ENCODE measurements at places on chromosomes 4 and X. TPM values are rescaled to one million over a fixed set of nuclear protein-coding genes. Genes with fewer than 3 reads are reported as not detected.

- peak; percentile 8 for DNase-seq
- H3K36me3 ChIP-seq, result no peaks in the 10 kb centered on the region
- no peak overlapping the region for H3K4me3 ChIP-seq
- no peaks in the 10 kb centered on the region for H3K4me1 ChIP-seq
- no peaks in the 10 kb centered on the region for H3K27me3 ChIP-seq
These were observed 30.8 kb upstream of the LRBA start for GRCh38 chr4:151045907-151046306.

TCEAL6 gene
- total RNA-seq, result not detected

DNA sequence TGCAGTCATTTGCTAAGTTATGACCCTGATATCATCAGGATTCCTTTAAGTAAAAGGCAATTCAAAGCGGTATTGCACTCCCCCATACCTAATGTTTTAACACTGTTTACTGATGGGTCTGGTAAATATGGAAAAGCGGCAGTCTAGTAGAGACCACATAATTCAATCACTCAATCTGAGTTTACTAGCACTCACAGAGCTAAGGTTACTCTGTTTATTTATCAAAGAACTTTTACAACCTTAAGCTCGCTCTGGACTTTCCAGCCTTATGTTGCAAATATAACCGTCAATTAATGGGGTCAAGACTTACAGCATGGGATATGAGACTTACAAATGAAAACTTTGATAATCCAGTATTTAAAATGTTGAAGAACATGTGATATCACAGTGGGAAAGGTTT is 124.5 kb upstream of the ZCCHC13 start:
- no peaks in the 10 kb centered on the region for H3K36me3 ChIP-seq
- no peak overlapping the region for H3K4me3 ChIP-seq

CHIC1 gene
- total RNA-seq, result 3.8 TPM

- no peak overlapping the region for H3K27ac ChIP-seq
- H3K36me3 ChIP-seq, result no peaks in the 10 kb centered on the region
- no peaks in the 10 kb centered on the region for H3K27me3 ChIP-seq
- DNase-seq, result no peak
- H3K4me1 ChIP-seq, result peaks cover 10% of the 10 kb centered on the region
- H3K4me3 ChIP-seq, result no peak overlapping the region
These were observed 18.4 kb downstream of the MOB1B start for GRCh38 chr4:70920592-70920991.

- H3K27me3 ChIP-seq, result no peaks in the 10 kb centered on the region
- no peak overlapping the region for H3K4me3 ChIP-seq
- no peaks in the 10 kb centered on the region for H3K36me3 ChIP-seq
- peaks cover 24% of the 10 kb centered on the region for H3K4me1 ChIP-seq
- H3K27ac ChIP-seq, result no peak overlapping the region
These were observed 15.3 kb upstream of the XPNPEP2 start for GRCh38 chrX:129723511-129723910.

GAGE12F gene
- total RNA-seq, result not detected

DNA sequence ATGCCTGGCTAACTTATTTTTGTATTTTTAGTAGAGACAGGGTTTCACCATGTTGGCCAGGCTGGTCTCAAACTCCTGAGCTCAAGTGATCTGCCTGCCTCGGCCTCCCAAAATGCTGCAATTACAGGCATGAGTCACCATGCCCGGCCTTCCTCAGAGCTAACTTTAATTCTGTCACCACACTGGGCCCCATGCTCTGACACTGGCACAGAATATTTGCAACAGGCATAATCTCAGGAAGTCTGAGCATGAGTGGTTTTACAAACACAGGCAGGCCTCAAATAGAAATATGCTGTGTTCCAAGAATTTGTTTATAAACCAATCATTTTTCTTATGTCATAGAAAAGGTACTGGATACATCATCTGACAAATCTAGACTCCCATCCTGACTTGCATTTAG is 32.7 kb upstream of the FAM9C start:
- DNase-seq, result peak; percentile 56
- H3K4me3 ChIP-seq, result no peak overlapping the region
- H3K36me3 ChIP-seq, result no peaks in the 10 kb centered on the region
- H3K27me3 ChIP-seq, result no peaks in the 10 kb centered on the region
- H3K4me1 ChIP-seq, result peaks cover 16% of the 10 kb centered on the region

- peaks cover 1% of the 10 kb centered on the region for H3K27me3 ChIP-seq
- H3K27ac ChIP-seq, result no peak overlapping the region
- no peak overlapping the region for H3K4me3 ChIP-seq
- no peak for DNase-seq
- H3K36me3 ChIP-seq, result no peaks in the 10 kb centered on the region
- H3K4me1 ChIP-seq, result no peaks in the 10 kb centered on the region
These were observed 1105.3 kb upstream of the LCORL start for GRCh38 chr4:19126903-19127302.

DNA sequence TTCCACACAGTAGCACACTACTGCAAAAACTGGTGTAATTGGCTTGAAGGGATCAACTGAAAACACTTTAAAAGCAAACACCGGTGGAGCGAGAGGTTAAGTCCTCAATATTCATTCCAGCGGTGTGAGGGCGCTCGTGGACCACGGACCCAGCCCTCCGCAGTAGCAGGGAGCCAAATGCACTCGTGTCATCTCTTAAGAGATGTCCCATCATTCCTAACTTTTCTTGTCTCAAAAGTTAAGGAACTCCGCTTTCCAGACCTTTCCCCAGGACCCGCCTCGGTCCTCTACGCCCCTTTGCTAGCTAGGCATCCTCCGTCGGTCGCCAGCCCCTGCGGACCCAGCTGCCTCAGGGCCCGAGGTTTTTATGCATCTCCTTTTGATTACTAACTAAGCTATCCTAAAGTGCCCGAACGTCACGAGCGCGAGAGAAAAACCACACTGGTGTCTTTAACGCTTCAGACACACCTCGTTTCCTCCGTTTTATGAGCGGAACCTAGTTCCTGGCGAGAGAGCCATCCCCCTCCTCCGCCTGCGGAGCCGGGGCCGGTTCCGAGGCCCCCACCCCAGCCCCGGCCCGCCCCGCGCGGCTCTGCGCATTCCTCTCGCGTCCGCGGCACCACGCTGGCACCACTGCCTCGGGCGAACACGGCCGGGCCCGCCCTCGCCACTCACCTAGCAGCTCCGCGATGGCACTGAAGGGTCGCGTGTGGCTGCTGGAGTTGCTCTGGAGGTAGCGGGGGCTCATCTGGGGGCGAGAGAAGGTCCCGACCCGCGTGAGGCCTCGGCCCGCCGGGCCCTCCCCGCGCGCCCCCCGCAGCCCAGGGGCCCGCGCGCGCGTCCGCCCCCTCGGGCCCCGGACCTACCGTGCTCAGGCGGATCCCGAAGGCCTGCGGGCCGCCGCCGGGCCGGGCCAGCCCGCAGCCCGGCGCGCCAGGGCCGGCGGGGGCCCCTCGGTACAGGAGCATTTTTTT is 723 bp downstream of the MORC4 start:
- DNase-seq, result peak; percentile 73
- peaks cover 12% of the 10 kb centered on the region for H3K4me1 ChIP-seq
- H3K36me3 ChIP-seq, result no peaks in the 10 kb centered on the region
- H3K27me3 ChIP-seq, result no peaks in the 10 kb centered on the region
- H3K4me3 ChIP-seq, result peak overlapping the region; percentile 86

DNA sequence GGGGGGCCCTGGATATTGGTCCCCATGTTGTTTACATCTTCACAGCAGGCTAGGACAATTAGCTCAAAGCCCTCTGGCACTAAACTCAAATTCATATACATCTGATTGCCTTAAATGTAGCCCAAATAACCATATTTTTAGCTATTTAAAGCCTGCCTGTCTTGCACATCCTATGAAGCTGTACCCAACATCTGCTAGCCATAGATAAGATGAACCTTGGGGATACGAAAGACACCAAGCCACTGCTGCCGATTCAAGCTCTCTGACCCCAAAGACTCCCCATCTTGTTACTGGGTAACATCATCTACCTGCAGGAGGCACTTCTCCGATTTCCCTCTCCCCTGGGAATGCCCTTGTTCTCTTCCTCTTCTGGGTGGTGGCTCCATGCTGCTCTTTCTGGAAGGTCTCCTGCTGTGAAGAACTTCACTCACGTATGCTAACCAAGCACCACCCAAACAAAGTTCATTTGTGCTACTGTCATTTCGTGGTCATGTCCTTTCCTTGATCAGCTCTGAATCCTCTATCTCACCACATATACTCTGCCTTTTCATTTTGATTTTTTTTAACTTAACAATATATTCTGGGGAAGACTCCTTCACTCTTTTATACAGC is 107.7 kb upstream of the ATXN3L start:
- peak overlapping the region; percentile 95 for H3K27ac ChIP-seq
- no peaks in the 10 kb centered on the region for H3K36me3 ChIP-seq
- H3K27me3 ChIP-seq, result no peaks in the 10 kb centered on the region
- H3K4me1 ChIP-seq, result peaks cover 24% of the 10 kb centered on the region
- no peak for DNase-seq
- H3K4me3 ChIP-seq, result no peak overlapping the region

- H3K36me3 ChIP-seq, result no peaks in the 10 kb centered on the region
- peaks cover 22% of the 10 kb centered on the region for H3K4me1 ChIP-seq
- peak; percentile 51 for DNase-seq
- no peak overlapping the region for H3K4me3 ChIP-seq
- no peak overlapping the region for H3K27ac ChIP-seq
These were observed 43.9 kb downstream of the GABRB1 start for GRCh38 chr4:47075262-47075661.

DNA sequence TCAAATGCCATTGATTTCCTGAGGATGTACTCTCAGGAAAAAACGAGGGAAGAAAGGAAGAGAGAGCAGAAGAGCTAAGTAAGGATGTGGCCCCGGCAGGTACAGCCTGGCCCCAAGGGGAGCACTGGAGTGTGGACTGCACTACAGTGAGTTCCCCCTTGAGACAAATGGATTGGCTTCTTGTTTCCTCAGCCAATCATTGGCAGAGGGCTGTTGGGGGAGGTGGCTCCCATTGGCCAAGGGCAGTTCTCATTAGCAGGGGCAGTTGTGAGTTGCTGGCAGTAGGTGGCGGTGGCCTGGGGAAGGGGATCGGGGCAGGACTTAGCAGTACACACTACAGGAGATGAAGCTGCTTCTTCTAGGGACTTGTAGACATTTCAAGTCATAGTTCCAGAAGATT is 24.1 kb upstream of the OCIAD2 start:
- no peaks in the 10 kb centered on the region for H3K27me3 ChIP-seq
- H3K36me3 ChIP-seq, result no peaks in the 10 kb centered on the region
- H3K27ac ChIP-seq, result no peak overlapping the region
- H3K4me3 ChIP-seq, result no peak overlapping the region
- no peaks in the 10 kb centered on the region for H3K4me1 ChIP-seq
- no peak for DNase-seq

DNA sequence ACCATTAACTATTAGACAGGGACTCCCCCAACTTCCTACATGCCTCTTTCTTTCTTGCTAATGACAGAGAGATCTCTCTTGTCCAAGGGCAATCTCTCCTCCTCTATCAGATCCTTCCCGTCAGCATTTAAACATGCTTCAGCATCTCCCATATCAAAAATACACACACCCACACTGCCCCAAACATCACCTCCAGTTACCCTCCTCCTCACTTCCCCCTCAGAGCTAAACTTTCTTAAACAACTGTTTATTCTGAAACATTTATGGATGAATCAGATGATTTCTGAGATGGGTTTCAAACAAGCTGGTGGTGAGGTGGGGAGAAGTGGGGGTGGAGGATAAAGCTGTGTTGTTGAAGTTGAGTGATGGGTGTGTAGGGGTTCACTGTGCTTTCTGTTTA is 23.5 kb downstream of the USP46 start:
- no peaks in the 10 kb centered on the region for H3K36me3 ChIP-seq
- H3K27me3 ChIP-seq, result no peaks in the 10 kb centered on the region
- no peak for DNase-seq
- no peaks in the 10 kb centered on the region for H3K4me1 ChIP-seq
- no peak overlapping the region for H3K4me3 ChIP-seq

DNA sequence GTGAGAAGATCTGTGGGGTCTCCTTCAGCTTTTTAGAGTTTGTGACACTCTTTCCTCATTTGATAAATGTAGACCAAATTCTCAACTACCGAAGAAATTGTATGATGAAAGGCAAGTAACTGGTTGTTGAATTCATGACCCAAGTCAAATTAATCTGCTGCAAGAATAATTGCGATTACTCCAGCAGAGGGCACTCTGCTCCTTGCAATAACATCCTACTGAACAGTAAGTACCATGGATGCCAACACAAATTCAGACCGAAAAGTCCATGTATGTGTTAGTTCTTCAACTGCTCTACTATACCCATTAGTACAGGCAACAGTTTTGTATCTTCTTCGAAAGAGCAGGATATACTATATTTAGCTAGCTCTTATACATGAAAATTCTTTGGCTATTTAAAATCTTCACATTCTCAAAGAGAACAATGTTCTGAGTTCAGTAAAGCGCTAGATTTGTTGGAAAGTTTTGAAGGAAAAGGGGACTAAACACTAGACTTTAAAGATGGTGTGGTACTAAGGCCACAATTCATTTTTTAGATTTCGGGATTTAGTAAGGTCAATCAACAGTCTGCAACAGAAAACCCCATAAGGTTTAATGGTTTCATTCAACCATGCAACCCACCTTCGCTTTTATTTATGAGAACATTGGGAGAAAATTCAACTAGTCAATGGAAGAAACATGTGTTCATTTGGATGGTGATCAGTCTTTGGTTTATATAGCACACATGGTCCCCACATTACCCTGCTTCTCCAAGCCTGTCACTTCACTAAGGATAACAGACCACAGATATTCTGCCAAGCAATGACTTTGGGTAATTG is 105.4 kb upstream of the TBC1D9 start:
- peak; percentile 91 for DNase-seq
- no peaks in the 10 kb centered on the region for H3K36me3 ChIP-seq
- H3K27me3 ChIP-seq, result peaks cover 42% of the 10 kb centered on the region
- H3K27ac ChIP-seq, result no peak overlapping the region
- peaks cover 6% of the 10 kb centered on the region for H3K4me1 ChIP-seq
- no peak overlapping the region for H3K4me3 ChIP-seq

GAGE12E gene
- not detected for total RNA-seq

RBMXL3 gene
- total RNA-seq, result not detected

- DNase-seq, result no peak
- peak overlapping the region; percentile 30 for H3K27ac ChIP-seq
- peaks cover 9% of the 10 kb centered on the region for H3K36me3 ChIP-seq
- H3K4me1 ChIP-seq, result peaks cover 28% of the 10 kb centered on the region
These were observed 461 bp downstream of the FBXW7 start for GRCh38 chr4:152535360-152535902.

DNA sequence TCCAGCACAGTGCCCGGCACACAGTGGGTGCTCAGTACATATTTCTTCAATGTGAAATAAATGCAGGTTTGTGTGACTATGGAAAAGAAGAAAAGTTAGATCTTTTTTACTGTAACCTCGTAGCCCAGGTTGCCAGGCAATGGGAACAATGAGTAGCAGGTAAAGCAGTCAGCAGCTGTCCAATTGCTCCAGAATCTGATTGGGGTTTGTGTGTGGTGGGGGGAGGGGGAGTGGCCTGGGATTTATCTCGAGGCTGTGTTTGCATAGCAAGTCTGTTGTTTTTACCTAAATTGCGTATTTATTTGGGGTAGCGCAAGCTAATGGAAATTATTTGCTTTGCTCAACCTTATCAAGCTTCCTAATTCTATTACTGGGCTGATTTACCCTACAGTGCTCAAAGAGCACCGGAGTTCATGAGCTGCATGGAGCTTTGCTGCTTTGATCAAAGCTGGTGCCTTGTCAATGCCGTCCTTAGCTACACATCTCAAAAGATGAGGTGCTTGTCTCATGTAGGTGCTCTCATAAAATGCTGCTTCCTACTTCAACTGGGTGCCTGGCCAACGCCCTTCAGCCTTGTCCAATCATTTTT is 145.0 kb upstream of the DGKK start:
- no peaks in the 10 kb centered on the region for H3K36me3 ChIP-seq
- no peaks in the 10 kb centered on the region for H3K4me1 ChIP-seq
- H3K27ac ChIP-seq, result no peak overlapping the region
- no peak for DNase-seq
- H3K27me3 ChIP-seq, result no peaks in the 10 kb centered on the region

Data from PC-3 (cell line).